ENCODE measurements at places on chromosomes 11 and 22. TPM values are rescaled to one million over a fixed set of nuclear protein-coding genes. Genes with fewer than 3 reads are reported as not detected.

DNA sequence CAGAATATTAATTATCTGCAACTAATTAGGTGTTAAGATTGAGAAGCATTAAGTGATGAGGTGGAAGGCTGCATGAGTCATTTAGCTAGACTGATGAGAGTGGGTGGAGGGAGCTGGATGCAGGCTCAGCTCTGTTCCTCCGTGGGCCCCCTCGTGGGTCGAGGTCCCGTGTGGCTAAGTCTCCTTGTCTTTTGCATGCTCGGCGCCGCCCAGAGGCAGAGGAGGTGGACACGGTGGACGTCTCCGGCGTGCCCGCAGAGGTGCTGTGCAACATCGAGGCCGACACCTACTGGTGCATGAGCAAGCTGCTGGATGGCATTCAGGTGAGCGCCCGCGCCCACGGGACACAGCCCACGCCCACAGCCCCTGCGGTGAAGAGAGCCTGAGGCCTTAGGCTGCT lies 211.6 kb downstream of the TBC1D22A start:
- DNase-seq = no peak

GRCh38 chr11:113177671-113178070 lies 136.7 kb upstream of the TTC12 start:
- DNase-seq = no peak

DNA sequence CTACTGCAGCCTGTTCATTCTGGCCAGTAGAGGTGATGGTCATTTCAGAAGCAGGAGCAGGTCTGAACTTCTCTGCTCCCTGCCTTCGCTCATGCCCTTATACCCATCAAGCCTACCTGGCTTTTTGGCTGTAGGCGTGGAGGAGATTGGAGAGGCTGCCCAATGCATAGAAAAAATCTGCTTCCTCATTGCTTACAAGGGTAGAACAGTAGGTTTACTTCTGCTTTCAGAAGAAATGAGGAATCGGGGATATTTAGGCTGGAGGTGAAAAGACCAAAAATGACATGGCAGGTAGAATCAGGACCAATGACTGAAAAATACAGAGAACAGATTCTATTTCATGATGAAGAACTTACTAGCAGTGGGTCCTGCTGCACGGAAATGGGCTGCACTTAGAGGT lies 72.9 kb upstream of the YWHAH start:
- DNase-seq = no peak

DNA sequence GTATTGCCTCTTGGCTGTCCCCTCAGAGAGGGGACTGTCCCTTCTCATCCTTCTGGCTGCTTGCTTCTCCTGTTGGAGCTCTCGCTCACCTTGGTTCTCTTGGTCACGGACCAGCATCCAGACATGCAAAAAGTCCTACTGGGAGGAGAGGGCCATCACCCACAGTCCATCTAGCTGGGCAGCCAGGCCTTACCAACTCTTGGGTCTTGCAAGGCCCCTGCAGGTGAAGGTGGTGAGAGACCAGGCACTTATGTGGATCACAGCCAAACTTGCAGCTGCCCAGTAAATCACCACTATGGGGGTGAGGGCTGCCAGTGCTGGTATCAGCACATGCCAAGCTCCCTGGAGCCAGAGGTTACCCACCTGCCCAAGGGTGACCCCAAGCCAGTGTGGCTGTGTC lies 36.3 kb downstream of the KCNQ1OT1 start:
- no peak for DNase-seq

GRCh38 chr22:28841111-28841510 lies 40.7 kb upstream of the XBP1 start:
- no peak for DNase-seq

The MIOX gene
- polyA plus RNA-seq = 0.14 TPM

DNA sequence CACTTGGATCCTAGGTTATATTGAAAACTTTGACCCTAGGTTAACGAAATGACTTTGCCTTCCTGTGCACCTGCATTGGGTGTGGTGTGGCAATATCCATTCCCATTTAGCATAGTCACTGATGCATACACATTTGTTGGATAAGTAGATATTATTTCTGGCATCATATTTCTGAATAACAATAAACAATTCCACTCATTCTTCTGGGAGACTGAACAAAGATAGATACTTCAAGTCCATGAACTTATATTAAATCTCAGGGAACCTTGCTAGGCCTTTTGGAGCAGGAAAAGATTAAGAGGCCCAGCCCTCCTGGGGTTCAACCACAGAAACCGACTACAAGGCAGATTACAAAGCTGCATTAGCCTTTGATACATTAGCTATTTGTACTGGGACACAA lies 118.9 kb downstream of the MSANTD4 start:
- no peak for DNase-seq

The FREY1 gene
- polyA plus RNA-seq = 0.35 TPM

The POGLUT3 gene
- polyA plus RNA-seq = 49.3 TPM

DNA sequence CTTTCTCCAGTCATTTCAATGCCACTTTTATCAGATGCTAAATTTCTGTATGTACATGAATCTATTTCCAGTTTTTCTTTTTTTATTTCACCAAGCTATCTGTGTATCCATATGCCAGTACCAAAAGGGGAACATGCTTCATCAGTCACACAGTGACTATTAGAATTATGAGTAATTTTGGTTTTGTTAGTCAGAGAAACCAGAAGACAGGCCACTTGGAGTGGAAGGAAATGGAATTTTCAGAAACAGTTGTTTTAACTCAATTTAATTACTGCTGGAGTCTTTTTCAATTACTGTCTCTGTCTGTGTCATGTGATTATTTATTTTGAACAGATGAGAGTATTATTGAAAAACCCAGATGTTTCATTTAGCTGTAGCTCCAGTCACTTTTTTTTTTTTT lies 84.6 kb upstream of the ANO3 start:
- no peak for DNase-seq

The FAT3 gene
- polyA plus RNA-seq = 0.27 TPM

The HEPHL1 gene
- polyA plus RNA-seq = 0.04 TPM

DNA sequence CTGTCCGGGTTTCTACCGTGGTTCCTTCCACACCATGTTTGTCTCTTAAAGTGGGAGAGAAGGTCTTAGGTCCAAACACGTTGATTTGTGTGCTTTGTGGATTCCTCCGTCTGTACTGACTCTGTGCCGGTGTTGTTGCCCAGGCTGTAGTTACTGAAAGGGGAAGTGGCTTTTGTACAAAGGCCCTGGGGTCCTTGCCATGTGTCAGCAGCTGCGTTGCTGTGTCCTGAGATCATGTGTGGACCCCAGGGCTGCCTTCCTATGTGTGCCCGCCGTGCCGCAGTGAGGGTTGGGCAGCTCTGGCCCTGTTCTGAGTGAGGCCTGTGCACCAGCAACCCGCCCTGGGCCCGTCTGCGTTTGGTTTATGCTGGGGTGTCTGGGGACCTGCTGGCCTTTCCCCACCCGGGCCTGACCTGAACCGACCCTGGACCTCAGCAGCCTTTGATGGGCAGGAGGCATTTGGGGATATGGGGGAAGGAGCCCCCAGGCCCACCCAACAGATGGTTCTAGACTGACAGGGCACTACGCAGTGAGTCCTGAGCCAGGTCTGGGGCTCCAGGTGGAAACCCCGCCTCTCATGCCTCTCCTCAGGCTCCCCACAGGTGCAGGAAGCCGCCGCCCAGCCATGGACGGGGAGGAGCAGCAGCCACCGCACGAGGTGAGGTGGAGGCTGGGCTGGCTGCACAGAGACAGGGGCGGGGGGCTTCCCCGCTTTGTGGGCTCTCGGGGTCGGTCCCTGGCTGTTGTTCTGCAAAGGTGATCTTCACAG lies 6.9 kb downstream of the TRABD start:
- DNase-seq = no peak

The KCNE3 gene
- 1.0 TPM for polyA plus RNA-seq

GRCh38 chr22:23537416-23537815 lies 42.7 kb downstream of the IGLL1 start:
- DNase-seq = no peak

- no peak for DNase-seq
These were observed 59.4 kb upstream of the CD44 start for GRCh38 chr11:35079611-35080010.

- no peak for DNase-seq
These were observed 8.9 kb downstream of the TOM1 start for GRCh38 chr22:35308480-35309021.

The DBX1 gene
- polyA plus RNA-seq = not detected

The RCOR2 gene
- polyA plus RNA-seq = 4.4 TPM

The KCTD14 gene
- 3.1 TPM for polyA plus RNA-seq

GRCh38 chr11:130581646-130582045 lies 133.2 kb downstream of the ADAMTS15 start:
- no peak for DNase-seq

The TMEM151A gene
- not detected for polyA plus RNA-seq

The MS4A3 gene
- polyA plus RNA-seq = not detected

DNA sequence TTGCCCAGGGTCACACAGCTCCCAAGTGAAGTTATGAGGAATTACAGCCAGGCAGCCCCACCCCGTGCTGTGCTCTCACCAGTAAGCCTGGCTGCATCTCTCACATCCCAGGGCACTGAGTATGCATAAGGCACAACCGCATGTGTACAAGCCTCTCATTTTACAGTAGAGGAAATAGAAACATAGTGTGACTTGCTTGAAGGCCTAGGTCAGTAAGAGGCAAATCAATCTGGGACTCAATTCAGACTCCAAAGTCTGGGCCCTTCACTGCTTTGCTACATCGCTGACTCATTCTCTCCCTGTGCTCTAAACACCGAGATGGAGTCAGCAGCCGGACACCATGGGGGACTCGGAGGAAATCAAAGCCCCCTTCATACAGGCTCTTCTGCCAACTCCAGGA lies 7.9 kb downstream of the ABTB2 start:
- DNase-seq = no peak

- peak; percentile 89 for DNase-seq
These were observed 46.4 kb downstream of the RCN1 start for GRCh38 chr11:32137263-32137662.

DNA sequence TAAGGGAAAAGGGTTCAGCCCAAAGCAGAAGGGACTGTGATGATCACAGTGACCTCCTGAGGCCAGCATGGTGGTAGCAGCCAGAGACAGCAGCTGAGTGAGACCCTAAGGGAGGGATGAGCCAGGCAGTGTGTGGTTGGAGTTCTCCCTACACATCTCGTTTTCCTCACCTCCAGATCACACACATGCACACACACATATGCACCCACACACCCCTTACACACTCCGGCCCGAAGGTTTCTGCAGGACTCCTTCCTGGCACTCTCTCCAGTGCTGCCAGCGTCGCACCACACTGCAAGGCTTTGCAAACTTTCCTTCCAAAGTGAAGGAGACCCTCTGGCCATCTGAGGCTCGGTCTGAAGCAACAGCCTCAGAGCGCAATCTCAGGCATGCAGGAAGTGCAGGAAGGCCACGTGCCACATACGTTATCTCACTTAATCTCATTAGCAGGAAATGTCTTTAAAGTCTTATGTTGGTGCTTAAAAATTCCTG lies 26.9 kb upstream of the TP53I11 start:
- no peak for DNase-seq

DNA sequence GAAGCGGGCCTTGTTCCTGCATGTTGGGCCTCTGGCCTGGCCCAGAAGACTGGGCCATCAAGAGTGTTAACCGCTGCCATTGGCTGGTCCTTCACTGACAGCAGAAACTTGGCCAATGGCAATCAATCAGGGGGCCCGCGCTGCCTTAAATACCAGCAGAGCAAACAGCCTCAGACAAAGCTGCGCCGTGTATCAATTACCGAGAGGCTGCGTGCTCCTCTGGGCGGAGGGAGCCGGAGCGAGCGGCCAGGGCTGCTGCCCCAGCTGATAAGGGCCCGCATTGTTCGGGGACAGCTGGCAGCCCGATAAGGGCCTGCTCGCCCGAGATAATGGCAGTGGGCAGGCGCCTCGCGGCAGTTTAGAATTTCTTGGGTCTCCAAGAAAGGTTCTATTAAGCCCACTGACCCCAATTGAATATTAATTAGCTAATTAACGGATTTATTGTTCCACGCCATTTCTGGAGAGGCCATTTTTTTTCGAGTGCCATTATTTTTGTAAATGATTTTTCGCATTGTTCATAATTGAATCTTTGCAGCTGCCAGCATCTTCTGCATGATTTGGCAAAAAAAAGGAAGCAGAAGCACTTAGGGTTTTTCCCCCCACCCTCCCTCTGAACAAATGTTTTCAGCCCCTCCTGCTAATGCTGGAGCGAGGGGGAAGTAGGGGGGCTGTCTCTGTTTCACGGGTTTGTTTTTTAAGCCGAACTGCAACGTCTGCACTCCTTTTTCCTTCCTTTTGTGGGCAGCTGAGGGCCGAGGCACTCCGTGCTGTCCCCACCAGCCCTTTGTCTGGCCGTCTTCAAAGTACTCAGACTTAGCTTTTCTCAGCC lies 37.6 kb upstream of the RIC3 start:
- DNase-seq = no peak

GRCh38 chr22:26127126-26127525 lies 42.1 kb upstream of the SEZ6L start:
- no peak for DNase-seq

The PATE4 gene
- not detected for polyA plus RNA-seq

DNA sequence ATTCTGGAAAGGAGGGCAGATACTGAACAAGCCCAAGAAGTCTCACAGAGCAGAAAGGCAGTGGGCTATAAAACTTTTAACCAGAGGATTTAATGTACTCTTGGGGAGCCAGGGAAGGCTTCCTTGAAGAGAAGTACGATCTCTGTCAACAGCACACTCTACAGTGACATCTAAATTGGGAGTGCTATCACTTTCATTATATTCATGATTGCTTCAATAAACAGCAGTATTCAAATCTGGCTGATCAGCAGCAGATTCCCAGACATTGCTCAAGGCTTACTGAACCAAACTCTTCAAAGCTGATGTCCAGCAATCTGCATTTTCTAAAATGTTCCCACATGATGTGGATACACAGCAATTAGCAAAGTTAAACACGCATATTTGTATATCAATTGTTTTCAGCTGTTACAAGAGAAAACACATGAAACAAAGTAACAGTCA lies 44.2 kb downstream of the SYTL2 start:
- DNase-seq = no peak

DNA sequence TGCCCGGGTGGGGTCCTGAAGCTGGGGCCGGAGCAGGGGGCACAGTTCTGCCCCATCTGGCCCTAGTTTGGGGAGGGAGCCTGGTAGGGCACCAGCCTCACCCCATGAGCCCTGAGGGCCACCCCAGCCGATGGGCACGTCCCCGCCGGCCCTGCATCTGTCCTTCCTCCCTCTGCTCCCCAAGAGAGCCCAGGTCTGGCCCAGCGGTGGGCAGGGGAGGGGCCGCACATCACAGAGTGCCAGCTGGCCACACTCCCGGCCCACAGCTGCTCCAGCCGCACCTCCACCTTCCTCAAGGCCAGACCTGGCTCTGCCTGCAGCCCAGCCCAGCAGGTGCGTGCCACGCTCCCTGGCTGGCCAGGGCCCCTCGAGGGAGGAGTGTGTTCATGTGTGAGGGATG lies 21.6 kb downstream of the BRSK2 start:
- no peak for DNase-seq

GRCh38 chr11:69385832-69386427 lies 92.0 kb downstream of the MYEOV start:
- no peak for DNase-seq

The PYGM gene
- polyA plus RNA-seq = 0.20 TPM

- no peak for DNase-seq
These were observed 89.8 kb downstream of the DBX1 start for GRCh38 chr11:20070459-20070858.

The TEX12 gene
- polyA plus RNA-seq = 0.19 TPM

The ANGPTL5 gene
- not detected for polyA plus RNA-seq

GRCh38 chr11:47271328-47271727 lies 1.4 kb downstream of the MADD start:
- DNase-seq = no peak

The LMO1 gene
- polyA plus RNA-seq = not detected

The CEP126 gene
- 3.7 TPM for polyA plus RNA-seq

The SAA1 gene
- not detected for polyA plus RNA-seq
